ENCODE measurements at places on chromosomes 7 and 10.

DNA sequence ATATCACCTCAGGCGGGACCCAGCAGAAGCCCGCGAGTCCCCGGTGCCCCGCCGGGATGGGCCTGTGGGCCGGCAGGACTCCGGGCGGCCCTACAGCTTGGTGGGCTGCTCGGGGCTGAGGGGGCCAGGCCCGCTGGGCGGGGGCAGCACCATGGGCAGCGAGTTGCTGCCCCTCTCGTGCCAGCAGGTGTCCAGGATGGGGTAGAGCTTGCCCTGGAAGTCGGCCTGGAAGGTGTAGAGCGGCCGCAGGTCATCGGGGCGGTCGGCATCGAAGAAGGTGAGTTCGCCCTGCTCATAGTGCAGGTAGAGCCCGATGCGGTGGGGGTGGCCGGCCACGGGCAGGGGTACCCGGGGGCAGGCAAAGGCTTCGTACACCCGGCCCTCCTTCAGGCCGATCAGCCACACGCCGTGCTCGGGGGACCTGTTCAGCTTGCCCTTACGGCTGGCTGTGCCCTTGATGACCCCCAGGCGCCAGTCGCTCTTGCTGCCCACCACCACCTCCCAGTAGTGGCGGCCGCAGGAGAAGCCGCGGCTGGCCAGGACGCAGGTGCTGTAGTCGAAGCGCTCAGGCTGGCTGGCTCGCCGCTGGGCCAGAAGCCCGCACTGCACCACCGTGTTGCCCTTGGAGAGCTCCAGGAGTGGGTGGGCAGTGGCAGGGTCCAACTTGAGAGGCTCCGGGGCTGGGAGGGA, 4.3 kb upstream of the NSUN5 start:
- no peak for DNase-seq

DNA sequence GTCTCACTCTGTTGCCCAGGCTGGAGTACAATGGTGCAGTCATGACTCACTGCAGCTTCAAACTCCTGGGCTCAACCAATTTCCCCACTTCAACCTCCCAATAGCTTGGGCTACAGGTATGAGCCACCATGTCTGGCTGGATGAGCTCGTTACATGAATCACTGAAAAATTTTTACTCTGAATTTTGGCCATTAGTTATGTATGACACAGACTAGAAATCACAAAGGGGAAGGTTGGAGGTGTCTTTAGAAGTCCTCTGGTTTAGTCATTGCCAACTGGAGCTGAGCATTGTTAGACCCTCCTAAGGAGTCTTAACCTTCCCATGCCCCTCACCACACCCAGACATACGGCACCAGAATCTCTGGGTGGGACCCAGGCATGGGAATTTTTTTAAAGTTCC, 34.7 kb downstream of the SVIL start:
- no peak for DNase-seq

DNA sequence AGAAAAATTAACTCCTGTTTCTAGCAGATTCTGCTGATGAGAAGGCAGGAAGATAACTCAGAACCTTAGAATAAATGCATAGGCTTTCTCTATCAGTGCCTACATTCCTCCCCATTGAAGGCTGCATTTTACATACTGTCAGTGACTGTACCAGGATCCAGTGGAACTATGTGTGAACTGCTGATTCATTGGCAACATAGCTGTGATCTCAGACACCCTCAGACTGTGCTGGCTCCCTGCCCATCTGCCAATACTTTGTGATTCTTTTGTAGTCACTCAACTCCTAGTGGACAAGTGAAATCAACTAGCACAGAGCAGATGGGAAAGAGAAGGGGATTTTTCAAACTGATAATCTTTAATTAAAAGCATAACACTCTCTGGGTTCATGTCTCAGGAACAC, 375.8 kb downstream of the MDFIC start:
- DNase-seq: no peak

DNA sequence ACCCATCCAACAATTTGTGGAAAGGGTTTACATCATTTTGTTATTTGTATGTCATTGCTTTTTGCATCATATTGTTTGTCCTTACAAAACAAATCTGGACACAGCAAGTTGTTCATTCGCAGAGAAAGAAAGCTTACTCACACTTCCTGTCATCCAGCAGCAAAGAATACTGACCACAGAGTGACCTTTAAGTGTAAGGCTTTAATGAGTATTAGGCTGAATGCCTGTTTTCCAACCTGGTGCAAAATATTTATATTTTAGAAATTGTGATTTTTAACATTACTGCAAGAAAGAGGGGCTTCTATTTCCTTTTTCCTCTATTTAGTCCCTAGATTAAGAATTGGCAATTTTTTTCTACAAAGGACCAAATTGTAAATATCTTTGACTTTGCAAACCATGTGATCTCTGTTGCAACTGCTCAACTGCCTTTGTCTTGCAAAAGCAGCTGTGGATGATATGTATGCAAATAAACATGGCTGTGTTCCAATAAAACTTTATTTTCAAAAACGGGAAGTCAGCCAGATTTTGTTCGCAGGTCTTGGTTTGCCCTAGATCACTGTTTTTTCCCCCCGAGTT, 27.8 kb upstream of the ITGB1 start:
- DNase-seq: no peak

- DNase-seq: no peak
Measured at GRCh38 chr10:6101181-6101580, 12.3 kb downstream of the RBM17 start.

DNA sequence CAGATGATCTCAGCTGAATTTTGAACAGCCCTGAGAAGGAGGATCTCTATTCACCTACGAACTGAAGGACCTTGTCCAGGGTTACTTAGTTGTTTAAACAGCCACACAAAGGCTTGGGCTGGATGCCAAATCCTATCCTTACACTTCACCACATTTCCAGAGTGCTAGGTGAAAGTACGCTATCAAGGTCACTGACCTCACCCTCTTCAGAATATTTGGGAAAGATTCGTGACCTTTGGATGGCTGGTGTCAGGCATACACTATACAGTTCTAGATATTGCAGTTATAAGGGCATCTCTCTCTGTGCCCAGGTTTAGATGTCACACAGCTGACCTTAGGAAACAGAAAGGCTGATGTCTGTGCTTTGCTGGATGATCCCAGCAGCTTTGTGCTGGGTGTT, 61.2 kb upstream of the ABLIM1 start:
- no peak for DNase-seq

DNA sequence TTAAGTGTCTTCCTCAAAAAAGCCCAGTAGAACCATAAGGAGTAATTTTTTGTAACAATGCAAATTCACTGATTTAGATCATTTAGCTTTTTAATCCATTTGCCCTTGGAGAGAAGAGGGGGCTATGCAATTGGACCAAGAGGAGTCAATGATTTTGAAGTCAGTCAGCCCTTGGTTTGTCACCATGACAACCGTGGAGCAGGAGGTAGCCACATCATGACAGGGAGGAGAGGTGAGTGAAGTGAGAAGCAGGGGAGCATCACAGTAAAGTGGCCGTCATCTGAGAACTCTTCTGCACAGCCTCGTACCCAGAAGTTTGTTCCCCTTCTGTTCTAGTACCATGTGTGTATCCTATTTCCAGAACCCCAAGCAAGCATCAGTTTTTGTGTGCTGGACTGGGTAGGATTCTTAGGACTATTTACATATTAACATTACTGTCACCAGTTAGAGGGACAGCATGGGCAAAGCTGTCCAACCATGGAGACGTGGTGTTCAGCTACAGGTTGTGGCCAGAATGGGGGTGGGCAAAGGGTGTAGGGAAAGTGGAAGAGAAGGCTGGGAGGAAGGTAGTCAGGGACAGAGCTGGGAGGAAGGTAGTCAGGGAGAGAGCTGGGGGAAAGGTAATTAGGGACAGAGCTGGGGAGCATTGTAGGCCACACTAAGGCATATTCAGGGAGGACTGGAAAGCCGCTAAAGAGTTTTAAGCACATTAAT, 13.1 kb downstream of the UBE3C start:
- DNase-seq: no peak

GRCh38 chr10:110561292-110561691, 6.2 kb upstream of the SMC3 start:
- no peak for DNase-seq

All from NCI-H1436 treated with DMSO at 0.1 percent for 48 hours (cell line).